ENCODE measurements at places on chromosomes 4 and X.

DNA sequence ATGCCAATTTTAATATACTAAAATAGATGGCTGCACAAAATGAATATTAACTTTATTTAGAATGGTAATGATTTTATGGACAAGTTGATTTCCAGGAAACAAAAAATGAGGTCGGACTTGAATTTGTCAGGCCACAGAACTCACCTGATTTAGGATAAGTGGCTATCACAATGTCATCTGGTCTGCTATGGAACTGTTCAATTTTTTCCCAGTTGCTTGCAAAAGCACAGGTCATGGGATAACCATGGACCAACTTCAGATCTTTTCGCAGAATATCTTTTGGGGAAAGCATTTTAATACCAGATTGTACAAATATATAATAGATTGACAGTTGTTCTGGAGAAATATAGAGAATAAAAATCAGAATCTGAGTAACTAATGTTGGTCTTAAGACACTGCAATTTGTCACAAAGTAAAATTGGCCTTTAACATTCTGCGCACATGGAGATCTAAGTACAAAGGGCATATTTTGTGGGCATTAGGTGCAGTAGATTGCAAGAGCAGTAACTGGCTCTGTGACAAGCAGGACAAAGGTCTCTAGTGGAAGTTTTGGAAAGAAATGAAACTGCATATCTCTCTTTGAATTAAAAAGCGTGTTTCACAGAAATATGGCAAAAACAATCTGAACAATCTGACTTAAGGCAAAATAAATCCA, 5.4 kb downstream of the SULT1B1 start:
- DNase-seq, result no peak

GRCh38 chr4:81688085-81688484, 216.4 kb upstream of the RASGEF1B start:
- DNase-seq, result peak; percentile 8

GRCh38 chr4:74038086-74038424, 434 bp downstream of the CXCL3 start:
- no peak for DNase-seq

DNA sequence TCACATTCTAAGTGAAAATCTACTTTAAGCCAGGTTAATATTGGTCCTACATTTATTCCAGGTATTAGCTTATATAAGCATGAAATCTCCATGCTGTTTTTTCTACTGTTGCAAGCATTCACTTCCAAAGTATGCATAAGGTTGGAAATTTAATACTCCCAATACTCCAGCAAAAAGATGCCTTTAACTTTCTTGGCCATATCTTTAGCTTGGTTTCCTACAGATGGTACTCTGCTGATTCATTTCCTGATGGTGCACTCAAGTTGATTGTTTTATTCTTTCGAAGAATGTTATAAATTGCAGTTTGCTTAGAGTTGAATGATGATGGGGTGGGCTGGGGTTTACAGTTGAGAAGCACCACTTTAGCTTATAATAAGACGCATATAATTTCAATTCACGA, 330.2 kb downstream of the PTTG2 start:
- no peak for DNase-seq

DNA sequence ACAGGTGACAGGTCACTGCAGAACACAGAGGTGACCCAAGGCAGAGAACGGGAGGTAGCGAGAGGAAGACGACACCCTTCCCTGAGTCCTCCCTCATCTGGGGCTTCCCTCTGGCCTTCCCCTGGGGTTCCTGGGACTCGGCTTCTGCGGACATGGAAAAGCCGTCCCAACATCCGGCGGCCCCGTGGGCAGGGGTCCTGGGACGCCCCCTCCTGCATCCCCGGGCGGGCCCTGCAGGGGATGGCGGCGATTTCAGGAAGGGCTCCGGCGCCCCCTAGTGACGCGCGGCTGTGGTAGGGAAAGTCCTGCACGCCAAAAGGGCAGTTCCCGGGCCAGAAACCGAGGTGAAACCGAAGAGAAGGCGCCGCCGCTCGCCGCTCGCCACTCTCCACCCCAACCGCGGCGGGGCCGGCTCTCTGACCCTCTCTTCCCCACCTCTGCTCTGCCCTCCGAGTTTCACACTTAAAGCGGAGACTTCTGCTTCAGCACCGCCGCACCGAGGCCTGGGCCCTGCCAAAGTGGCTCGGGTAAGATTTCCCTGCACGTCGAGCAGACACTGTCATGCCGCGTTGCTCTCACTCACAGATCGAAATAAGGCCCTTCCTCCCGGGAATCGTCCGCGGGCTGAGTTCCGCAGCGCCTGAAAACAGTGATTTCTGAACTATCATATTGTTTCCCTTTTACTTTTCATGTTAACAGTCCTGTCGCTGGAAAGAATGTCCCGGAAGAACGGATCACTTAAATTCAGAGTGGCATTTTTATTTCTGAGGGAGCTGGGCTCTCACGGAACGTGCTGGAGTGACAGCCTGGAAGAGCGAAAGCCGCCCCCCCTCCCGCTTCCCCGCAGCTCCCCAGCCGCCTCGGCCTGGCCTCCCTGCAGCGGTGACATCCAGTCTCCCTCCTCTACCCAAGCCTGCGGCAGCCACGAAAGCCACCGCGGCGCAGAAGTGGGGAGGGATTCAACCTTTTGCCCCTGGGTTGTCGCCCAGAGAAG, 110.6 kb downstream of the DCTD start:
- peak; percentile 66 for DNase-seq

- no peak for DNase-seq
Observed at GRCh38 chr4:123952530-123953274, 556.1 kb downstream of the SPRY1 start.

- no peak for DNase-seq
Observed at GRCh38 chr4:86452422-86452891, 92.6 kb upstream of the MAPK10 start.

- DNase-seq, result no peak
Observed at GRCh38 chr4:156773648-156774357, 197.8 kb downstream of the PDGFC start.

DNA sequence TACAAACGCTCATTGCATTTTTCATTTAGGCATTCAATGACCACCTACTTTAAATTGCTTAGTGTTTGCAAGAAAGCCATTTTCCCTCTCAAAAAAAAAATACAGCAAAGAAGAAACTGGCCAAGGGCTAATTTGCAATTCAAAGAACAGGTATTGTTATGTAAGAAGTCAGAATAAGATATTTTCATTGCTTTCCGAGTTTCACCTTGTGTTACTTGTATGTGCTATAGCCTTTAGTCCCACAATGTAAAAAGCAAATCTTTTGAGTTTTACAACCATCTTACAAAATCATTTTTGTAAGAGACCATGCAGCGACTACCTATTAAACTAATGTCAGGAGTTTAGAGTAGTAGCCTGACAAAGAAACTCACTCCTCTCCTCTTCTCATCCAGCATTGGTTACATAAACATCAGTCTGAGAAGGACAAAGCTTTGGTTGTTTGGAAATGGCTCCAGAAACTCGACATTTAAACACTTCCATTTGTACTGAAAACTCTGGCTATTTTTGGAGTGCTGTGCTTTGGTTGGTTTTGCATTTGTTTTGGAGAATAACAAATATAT, 15.3 kb downstream of the TENM3 start:
- no peak for DNase-seq

GRCh38 chr4:183200453-183200852, 101.4 kb downstream of the WWC2 start:
- no peak for DNase-seq

DNA sequence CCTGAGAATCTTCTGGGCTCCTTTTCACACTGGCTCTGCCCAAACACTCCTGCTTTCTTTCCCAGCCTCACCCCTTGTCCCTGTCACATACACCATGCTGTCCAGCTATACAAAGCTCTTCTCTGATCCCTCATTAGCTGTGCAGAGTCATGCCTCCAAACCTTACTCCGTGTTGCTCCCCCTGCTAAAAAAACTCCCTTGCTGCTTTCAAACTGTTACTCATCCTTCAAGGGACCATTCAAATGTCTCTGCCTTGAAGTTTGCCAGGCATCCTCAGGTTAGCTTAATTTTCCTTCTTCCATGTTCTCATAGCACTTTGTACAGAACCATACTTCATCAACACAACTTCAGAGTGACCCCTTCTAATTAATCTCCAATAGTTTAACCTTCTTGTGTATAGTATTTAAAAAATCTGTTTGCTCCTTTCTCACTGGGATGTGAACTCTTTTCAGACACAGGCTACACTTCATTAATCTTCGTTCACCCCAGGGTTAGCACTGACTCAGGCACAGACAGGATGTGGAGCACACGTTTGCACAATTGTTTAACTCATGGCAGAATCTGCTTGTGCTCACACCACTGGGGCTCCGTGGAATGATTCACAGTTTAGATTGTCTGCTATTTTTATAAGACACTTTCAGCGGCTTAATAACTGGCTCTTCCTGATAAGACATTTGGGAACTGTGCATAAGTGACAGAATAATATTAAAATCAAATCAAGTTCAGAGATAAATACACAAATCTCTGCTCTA, 21.4 kb upstream of the SEL1L3 start:
- DNase-seq, result no peak

GRCh38 chrX:113001836-113002235, 161.2 kb upstream of the AMOT start:
- no peak for DNase-seq
